ENCODE measurements at places on chromosomes 1 and 21.

DNA sequence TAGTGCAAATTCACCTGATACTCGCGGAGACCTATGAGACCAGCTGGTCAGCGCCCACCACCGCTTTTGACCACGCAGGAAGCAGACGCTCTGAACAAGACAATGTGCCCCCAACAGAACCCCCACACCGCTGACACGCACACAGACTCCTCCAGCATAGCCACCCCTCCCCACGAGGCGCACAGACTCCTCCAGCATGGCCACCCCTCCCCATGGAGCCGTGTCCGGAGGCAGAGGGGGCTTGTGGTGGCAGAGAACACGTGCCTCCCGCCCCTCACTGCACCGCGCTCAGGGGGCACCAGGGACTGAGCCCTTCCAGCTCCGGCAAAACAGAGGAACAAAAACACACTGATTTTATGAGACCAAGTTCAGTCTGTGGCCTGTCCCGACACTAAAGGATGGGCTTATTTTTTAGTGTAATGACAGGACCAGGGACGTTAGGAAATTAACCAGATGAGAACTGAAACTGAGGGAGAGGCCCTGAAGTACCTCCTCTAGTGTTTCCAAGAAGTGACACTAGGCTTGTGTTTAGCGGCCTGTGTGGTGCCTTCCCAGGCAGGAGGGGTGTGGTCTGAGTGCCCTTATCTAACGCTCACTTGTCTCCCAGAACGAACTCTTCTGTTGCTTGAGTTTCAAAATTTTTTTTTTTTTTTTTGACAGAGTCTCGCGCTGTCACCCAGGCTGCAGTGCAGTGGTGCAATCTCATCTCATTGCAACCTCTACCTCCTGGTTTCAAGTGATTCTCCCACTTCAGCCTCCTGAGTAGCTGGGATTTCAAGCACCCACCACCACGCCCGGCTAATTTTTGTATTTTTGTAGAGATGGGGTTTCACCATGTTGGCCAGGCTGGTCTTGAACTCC lies 10.0 kb upstream of the AGPAT3 start:
- DNase-seq = no peak

GRCh38 chr1:86991549-86992186 lies 77.2 kb downstream of the HS2ST1 start:
- DNase-seq = no peak

DNA sequence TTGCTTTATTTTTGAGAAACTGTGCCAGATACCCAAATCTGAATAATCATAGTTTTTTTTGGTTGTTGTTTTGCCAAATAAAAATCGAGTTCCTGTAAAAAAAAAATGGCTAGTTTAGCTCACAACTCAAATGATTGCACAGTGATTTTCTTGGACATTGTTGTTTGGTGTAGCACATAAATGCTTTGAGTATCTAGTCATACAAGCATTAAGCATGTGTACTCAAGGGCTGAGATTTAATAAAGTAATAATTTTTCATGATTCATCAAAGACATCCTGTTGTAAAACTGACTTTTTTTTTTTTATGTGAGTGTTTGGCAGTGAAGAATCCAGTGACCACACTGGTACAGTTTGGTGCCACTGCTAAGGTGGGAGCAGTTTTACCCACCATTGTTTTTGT lies 18.8 kb downstream of the ITSN1 start:
- no peak for DNase-seq

- no peak for DNase-seq
Measured at GRCh38 chr1:73761559-73761958, 436.4 kb downstream of the LRRIQ3 start.

DNA sequence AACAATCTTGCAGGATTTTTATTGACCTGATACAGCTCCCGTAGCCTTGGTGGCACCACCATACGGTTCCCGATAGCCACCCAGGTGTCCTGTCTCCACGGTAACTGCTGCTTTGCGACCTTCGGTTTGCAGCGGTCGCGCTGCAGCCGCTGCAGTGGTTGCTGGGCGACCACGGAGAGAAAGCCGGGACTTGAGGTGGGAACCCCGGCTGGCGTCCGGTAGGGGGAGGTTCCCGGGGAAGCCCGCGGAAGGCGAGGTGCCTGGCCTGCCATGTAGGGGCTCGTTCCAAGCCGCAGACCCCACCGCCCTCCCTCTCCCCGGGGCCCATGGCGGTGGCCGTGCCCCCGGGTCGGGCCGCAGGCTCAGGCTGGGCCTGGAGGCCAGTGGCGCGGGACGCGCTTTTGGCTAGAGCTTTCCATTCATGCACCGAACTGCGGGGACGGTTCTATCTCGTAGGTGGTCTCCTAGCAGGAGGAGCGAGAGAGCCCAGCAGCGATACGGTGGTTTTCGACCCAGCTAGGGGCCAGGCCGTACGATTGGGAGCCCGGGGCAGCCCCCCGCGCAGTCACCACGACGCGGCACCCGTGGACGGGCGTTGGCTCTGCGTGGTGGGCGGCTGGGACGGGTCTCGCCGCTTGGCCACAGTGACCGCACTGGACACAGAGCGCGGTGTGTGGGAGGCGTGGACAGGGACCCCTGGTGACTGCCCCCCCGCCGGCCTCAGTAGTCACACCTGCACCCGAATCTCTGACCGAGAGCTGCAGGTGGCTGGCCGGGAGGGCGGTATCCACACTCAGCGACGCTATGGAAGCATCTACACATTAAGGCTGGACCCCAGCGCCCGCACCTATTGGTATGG lies at the start of gene KLHDC9:
Gene KLHDC9, plus strand, starts transcription at position 152 of the 859 bp plus-strand sequence. Its CDS starts 175 bp downstream, at position 327.
- DNase-seq = no peak

Measured in vagina (tissue), 2 donors.